Inflammatory macrophage treated with lipopolysaccharide for 1 hour (primary cell): ENCODE measurements at places on chromosomes 11 and 22.

DNA sequence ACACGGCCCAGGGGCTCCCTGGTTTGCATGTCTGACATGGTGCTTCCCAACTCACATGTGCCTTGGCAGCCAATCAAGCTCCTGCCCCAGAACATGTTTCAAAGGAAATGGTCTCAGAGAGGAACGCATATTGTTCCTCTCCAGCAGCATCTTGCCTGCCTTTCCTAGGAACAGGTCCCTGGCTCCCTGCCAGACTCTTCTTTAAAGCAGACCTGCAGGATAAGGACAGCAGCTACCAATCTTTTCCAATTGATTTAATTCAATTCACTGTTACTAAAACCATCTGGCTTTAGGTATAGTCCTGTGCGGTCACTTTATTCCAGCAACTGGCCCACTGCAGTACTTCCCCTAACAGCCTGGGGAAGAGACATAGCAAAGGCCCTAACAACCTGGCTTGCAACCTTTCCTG lies 79.9 kb downstream of the AMBRA1 start:
- no peak for DNase-seq

- DNase-seq = peak; percentile 86
Measured at GRCh38 chr11:126284829-126285228, 1.9 kb downstream of the TIRAP start.

DNA sequence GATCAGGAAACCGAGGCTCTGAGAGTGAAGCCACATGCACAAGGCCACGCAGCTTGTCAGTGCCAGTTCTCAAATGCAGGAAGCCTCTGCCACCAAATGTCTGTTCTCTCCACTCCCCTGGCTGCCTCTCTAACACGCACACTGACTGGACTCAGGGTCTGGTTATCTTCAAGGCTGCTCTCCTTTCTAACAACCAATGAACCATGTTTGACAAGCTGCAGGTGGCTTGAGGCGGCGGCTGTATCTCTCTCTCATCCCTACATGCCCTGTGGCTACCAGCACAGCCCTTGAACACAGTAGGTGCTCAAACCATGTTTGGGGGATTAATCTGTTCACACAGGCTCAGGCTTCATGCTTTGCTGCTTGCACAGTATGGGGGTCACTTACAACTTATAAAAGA lies 23.7 kb downstream of the MFNG start:
- no peak for DNase-seq

- no peak for DNase-seq
Measured at GRCh38 chr11:106369224-106369623, 291.8 kb downstream of the AASDHPPT start.

- DNase-seq = no peak
Measured at GRCh38 chr22:16915701-16916100, 90.5 kb upstream of the XKR3 start.

GRCh38 chr11:58318532-58318931 lies 40.3 kb downstream of the OR5B17 start:
- DNase-seq = no peak

- no peak for DNase-seq
Measured at GRCh38 chr11:112925516-112926310, 35.5 kb upstream of the NCAM1 start.
